IPS DF 19.7 (cell line): ENCODE measurements at places on chromosomes 1 and 21.

DNA sequence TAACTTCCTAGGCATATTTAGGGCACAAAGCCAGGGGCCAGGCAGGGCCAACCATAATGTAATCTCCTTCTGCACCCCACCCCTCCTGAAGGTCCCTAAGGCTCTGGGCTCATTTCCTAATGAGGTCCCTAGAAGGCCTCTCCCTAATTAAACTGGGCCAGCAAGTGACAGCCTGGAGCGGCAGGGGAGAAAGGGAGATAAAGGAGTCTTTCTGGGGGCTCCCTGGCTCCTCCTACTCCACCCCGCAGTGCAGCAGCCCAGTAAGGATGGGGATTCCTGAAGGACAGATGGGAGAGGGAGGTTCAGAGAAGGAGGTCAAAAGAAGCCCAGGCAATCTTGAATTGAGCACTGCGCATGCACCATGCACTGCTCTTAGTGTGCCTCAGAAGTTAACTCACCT is 12.8 kb downstream of the LRP8 start:
- DNase-seq: no peak

- DNase-seq: no peak
Measured at GRCh38 chr1:219434285-219434922, 178.5 kb downstream of the ZC3H11B start.

DNA sequence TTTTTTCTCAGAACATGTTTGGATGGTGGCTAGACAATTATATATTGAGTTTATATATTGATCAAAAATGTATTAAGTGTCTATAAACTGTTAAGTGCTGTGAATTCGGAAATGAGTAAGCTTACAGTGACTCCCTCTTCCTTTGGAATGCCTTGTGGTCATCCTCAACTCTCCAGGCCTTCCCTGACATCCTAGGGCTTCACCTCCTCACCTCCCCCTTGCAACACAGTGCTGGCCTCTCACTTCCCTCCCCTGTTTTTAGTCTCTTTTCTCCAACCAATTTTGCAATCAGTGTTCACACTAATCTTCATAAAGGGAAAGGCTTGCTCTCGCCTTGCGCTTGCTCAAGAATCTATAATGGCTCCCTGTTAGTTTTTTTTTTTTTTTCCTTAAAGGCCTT is 95.1 kb upstream of the C1orf21 start:
- no peak for DNase-seq

GRCh38 chr1:245172026-245172425 is 17.2 kb downstream of the KIF26B start:
- no peak for DNase-seq

DNA sequence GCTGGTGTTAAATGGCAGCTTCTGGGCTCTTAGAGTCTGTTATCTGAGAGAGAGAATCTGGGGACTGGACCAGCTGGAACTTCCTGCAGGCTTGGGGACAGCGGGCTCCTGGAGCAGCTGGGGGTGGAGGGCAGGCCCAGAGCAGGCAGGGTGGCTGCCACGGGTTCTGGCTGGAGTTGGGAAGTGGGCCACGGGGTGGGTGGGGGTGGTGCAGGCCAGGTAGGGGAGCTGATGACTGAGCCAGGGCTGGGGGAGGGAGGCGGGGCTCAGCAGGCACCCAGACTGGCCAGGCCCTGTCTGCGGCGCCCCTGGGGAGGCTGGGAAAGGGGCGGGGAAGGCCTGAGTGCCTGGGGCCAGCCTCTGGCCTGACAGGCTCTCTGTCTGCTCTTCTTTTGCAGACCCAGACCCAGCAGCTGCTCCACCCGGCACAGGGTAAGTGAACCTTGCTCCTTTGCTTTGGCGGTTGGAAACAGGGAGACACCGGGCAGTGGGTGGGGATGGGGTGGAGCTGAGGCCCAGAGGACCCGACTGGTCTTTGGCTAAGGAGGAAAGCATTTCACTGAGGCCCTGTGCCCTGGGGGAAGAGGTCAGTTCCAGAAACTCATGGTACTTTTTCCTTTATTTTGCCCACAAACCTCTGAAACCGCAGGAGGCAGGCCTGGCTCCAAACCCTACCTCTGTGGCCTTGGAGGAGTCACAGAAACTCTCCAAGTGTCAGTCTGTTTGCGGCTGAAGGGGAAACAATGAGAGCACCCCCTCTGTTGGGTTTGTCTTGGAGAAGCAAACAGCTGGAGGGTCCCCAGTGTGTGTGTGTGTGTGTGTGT is 48.8 kb downstream of the ARHGEF10L start:
- no peak for DNase-seq

- no peak for DNase-seq
Measured at GRCh38 chr21:38734646-38735365, 70.9 kb upstream of the ETS2 start.

DNA sequence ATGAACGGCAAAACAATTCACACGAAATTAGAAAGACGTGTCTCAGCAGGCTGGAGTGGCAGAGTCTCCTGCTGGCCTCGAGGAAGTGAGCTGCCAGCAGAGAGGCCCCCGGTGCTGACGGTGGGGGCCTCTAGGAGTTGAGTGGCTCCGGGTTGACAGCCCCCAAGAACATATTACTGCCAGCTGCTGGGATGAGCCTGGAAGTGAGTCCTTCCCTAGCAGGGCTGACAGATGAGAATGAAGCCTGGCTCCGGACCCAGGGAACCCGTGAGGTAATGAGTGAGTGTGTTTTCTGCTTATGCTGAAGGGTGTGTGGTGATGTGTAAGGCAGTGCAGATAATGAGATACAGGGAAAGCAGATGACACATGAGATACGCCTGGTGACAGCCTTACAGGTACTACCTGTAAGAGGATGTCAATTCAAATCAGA is 23.5 kb upstream of the LRRC47 start:
- no peak for DNase-seq

DNA sequence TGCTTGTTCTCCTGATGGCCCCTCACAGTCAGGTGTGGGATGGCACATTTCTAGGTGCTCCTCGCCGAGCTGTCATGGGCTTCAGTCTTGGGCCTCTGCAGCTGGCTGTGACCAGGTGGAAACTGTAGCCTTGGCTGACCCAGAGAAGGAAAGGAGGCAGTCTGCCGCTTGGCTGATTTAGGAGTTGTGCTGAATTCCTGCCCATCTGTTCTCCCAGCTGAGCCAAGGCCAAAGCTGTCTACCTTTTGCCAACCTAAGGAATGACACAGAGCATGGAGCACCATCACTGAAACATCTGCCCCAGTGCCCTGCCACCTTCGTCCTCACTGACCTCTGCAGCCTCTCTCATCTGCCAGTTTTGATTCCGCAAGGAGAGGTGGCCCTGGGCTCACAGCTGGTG is 27.9 kb downstream of the UTP25 start:
- DNase-seq: no peak

DNA sequence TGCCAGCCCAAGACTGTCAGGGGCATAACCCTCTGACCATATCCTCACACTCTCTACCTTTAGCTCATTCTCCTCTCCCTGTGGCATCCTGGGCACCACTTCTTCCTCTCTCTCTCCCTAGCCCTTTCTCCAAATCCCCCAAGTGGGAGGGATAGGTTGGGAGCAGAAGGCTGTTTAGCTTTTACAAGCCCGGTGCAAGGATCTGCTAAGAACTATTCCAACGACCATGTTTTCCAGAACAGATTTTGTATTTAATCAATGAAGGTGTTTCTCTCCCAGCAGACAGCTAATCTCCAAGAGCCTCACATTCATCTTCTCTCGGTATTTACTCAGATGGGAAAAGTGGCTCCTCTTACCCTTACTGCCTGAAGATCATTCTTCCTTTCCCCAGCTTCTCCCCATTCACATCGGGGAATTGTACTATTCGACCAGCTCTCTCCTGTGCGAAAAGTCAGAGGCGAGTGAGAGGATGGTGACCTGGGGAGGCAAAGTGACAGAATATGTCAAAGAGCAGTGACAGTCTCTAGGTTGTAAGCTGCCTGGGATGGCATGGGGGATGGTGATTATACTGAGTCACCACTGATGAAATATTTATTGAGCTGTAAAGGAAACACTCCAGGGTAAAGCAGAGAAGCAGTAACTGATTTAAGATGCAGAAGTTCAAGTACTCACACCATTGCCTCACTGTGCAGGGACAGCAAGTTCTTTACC is 47.0 kb upstream of the RBM15 start:
- no peak for DNase-seq

DNA sequence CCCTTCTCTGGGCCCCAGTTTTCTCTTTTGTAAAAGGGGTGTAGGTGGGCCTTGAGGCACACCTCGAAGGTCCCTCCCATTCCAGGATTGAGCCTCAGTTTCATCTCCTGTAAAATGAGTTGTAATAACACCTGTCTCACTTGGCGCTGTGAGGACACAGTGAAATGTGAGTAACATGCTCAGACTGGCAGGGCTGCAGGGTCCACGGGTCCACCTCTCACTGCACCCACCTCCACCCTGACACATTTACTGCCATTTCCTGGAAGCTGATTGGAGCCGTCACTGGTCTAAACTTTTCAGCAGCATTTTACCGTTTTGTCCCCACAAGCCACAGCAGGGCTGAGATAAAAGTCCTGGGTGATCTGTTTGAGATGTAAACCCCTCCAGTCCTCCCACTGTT is 398.0 kb downstream of the PTPRU start:
- no peak for DNase-seq

DNA sequence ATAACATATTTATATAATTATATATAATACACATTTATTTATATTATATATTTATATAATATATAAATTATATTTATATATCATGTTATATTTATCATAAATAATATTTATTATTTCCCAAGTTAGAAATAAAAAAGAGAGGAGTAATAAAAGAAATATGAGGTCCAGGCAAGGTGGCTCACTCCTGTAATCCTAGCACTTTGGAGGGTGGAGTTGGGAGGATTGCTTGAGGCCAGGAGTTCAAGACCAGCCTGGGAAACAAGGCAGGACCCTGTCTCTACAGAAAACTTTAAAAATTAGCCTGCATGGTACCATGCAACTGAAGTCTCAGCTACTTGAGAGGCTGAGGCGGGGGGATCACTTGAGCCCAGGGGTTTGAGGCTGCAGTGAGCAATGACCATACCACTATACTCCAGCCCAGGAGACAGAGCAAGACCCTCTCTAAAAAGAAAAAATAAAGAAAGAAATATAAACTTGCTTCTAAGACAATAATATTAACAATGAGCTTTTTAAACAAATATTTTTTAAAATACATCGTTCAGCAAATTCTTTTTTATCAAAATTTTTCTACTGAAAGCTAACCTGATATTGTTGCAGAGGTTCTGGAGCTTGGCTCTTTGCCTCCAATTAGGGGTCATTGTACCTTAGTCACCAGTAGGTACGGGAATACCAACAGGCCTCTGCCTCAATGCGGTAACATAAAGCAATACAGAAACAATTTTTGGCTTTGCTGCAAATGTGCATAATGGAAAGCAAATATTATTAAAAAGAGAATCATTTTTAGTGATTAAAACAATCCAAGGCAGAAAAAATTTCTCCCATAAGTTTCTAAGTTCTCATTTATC is 290.0 kb downstream of the SETD4 start:
- DNase-seq: no peak

DNA sequence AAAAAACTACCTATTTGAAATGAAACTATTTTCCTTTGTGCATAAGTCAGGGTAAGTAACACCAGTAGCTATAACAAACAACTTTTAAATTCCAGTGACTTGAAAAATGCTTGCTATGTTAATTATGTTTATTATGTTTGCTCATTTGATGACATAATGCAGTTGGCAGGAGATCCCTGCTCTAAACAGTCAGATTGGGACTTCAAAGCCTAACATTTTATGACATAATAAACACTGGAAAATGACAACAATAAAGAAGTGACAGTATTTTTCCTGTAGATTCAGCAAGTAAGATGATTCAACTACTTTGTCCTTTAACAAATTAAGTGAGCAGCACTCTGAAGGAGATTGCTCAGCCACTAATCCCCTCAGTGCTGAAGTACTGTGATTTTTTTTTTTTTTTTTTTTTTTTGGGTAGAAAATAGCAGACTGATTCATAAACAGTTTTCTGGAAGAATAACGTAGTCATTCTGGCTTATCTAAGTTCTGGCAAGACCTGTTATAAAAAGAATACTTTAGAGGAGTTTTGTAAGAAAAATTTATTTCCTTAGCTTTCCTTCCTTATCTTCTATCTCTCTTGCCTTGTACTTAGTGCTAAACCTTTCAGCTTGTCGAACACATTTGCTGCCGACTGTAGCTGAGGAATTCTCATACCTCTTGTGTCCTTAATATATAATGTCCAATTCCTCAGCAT is 207.2 kb downstream of the PTGER3 start:
- no peak for DNase-seq

GRCh38 chr1:161171191-161171590 is 5.0 kb downstream of the PPOX start:
- DNase-seq: no peak

DNA sequence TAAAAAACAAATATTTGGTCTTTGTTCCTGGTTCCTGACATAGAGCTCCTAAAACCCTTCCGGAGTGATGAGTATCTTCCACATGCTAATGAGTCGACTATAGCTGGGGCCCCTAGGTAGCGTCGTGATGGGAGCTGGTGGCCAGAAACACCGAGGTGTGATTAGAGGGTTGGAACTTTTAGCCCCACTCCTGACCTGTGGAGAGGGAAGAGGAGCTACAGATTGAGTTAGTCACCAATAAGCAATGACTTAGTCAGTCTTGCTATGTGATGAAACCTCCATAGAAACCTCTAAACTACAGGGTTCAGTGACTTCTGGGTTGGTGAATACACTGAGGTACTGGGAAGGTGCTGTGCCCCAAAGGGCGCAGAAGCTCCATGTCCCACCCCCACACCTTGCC is 30.1 kb upstream of the PLD5 start:
- DNase-seq: no peak

DNA sequence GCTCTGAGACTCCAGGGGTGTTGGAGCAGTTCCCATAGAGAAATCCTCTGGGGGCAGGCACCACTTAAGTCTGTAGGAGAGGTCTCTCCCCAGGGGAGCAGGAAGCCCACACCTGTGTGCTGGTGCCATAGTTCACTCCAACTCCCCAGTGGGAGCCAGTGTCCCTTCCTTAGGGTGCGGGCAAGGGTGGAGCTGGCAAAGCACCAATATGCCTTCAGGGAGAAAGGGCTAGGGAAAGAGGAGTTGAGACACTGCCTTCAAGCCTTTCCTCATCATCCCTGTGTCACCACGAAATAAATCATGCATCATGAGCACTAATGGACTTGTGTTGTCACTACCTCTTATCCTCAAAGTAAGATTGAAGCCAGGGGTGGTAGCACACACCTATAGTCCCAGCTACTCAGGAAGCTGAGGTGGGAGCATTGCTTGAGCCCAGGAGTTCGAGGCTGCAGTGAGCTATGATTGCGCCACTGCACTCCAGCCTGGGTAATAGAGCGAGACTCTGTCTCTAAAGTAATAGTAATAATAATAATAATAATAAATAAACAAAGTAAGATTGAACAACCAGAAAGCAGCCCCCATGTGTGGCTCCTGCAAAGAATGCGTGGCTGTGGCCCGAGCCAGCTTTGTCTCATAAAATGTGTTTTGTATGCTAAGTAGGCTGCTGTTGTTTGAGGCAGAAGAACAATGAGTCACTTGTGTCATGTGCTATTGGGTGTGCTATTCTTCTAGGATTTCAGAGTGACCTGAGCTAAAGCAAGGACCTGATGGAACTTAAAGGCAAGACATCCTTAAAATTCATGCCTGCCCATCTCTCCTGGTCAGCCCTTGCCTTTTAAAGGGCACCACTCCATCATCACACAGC is 6.7 kb upstream of the TIE1 start:
- DNase-seq: no peak
